Fibroblast of mammary gland (primary cell): ENCODE measurements at places on chromosomes 2 and 18.

- DNase-seq: peak; percentile 54
Measured at GRCh38 chr2:30708491-30709290, 98.6 kb downstream of the CAPN13 start.

GRCh38 chr2:172993931-172994717, 81.5 kb upstream of the MAP3K20 start:
- DNase-seq: no peak

DNA sequence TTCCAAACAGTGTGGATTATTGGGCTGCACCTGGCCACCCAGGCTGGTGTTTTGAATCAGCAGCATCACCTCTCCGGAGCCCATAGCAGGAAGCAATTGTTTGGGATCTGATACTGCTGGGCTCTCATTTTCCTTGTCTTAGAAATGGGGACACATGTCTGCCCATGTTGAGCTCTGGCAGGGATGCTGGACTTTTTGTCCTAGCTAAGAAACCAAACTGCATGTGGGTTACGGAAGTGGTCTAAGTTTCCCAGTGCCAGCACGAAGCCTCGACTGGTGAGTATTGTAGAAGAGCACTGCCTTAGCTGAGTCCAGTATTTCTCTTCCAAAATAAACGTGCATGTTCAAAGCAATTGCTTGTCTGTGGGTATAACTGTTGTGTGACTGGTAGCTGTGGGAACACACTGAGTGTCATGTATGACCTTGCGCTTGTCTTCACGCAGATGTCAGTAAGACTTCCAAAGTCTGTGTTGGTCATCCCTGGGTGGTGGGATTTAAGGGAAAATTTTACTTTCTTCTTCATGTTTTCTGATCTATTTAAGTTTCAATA, 43.6 kb downstream of the SH3RF3 start:
- no peak for DNase-seq

DNA sequence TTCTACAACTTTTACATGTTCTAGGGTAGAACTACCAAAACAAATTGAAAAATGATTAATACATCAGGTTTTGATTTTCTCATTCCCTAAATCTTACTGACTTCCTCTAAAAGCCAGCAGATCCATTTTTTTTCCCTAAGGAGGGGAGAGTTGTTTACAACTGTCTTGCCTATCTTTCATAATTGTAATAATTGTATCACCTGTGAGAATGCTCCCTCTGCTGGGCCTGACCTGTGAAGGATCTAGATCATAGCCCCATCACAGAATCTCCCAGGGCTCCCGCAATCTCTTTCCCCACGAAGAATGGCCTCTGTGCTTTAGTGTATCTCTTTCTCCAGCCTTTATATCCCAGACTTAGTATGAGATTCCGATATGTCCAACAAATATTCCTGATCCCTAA, 9.1 kb downstream of the LOXL3 start:
- DNase-seq: no peak

GRCh38 chr2:183284606-183285005, 160.4 kb downstream of the NUP35 start:
- peak; percentile 97 for DNase-seq

DNA sequence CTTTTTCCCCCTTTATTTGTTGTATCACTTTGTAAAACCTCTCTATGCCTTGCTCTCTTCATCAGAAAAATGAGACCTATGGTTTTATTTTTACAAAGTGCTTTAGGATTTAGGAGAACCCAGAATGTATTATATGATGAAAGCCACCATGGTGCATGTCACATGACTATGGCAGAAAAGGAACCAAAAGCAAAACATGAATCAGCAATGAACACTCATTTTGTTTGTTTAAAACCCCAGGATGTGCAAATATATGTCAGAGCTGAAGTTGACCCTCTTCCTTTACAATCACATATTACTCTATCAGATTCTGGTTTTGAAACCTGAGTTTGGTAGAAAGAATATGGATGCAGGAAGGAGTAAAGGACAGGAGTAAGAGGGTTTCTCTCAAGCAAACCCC, 70.0 kb downstream of the FIGN start:
- DNase-seq: peak; percentile 69

GRCh38 chr2:128687565-128687964, 368.9 kb upstream of the HS6ST1 start:
- DNase-seq: no peak

- no peak for DNase-seq
Measured at GRCh38 chr2:196174404-196174803, 3.0 kb upstream of the STK17B start.

- no peak for DNase-seq
Measured at GRCh38 chr2:128303095-128303791, 15.4 kb downstream of the HS6ST1 start.

DNA sequence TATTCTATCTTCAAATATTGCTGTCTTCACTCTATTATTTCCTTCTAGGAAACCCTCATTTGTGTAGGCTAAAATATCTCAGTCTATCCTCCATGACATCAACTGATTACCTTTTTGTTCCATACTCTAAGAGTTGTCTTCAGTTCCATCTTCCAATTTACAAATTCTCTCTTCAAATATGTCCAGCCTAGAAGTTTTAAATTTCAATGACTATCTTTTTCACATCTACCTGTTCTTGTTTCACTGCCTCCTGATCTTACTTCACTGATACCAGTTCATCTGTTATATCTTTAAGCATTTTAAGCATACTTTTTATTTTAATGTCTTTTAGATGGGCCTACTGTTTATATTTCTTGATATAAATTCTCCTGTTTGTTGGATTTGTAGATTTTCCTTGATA, 53.6 kb upstream of the COX7A2L start:
- DNase-seq: no peak

DNA sequence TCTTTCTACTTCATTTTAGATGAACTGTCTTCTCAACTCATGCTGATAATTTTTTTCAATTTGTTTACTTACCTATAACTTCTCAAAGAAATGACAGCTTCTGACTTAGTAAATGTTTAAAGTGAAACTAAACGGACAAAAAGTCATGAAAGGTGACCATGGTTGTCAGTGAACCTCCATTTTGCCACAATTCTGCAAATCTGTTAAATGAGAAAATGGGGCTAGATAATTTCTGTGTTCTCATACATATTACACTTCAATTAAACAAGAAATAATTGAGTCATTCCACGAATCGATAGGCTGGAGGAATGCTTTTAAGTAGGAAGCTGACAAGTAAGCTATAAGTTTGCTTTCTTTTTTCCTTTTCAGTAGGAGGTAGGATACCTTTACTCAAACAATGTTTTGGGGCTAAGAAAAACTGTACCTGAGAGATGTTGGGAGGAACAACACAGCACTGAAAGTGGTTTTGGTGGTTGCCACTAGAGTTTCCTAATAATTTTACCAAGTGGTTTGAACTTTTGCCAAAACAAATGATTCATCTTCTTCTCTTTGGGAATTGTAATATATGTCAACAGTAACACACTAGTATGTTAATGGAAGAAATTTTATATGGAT, 17.1 kb downstream of the DYNAP start:
- DNase-seq: peak; percentile 46

- peak; percentile 80 for DNase-seq
Measured at GRCh38 chr2:236749346-236749745, 179.7 kb downstream of the ACKR3 start.

DNA sequence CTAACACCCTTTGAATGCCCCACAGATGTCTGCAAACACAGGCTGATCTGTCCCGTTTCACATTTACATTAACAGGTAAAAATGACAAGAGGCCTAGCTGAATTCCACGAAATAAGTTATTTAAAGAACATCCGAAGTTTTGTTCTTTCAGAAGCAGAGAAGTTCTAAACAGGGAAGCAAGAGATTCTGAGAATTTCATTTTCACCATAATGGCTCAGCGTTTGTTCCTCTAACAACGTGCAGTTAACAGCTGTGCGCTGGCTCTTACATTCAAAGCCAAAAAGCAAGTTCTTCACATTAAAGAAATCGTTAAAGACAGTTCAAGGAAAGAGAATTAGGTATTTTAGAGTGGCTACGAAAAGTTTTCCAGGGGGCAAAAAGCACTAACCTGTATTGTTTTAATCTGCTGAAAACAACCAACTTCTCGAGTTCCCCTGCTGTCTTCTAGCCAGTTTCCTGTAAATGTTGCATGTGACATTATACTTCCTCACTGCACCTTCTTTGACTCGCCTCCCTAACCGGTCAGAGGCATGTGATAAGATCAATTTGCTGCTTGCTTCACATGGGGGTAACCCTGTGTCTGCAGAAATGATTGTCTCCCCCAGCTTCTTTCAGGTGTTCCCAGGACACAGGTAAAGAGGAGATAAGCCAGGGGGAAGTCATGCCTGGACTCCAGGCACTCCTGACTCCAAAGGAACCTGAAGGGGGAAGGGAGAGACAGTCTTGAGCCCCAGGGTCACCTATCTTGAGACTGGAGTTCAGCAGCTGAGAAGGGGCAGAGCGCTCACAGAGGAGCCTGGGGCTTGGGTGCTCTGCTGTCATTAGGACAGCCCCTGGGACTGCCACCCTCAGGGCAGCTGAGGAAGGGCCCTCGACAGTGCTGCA, 36.8 kb upstream of the WIPF1 start:
- peak; percentile 47 for DNase-seq

GRCh38 chr2:218221000-218221399, 4.0 kb downstream of the ARPC2 start:
- DNase-seq: no peak

GRCh38 chr2:134426721-134427120, 172.8 kb downstream of the MGAT5 start:
- DNase-seq: no peak

GRCh38 chr2:200264631-200265030, 41.9 kb upstream of the SPATS2L start:
- no peak for DNase-seq

DNA sequence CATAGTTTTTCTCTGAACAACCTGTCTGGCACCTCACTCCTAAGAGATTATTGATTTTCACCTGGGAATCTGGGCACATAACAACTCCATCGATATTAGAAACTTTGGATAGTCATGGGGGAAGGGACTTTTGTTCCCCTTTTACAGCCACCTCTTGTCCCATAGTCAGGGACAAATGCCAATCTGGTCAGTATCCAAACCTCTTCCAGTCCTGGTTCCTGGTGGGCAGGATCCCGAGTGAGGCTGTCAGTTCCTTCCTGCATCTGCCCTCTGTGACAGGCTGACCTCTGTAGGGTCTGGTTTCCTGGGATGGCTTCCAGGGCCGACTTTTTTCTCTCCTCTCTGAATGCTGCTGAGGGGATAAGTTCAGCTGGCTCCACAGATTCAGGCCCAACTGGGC, 11.0 kb downstream of the KIF5C start:
- no peak for DNase-seq

DNA sequence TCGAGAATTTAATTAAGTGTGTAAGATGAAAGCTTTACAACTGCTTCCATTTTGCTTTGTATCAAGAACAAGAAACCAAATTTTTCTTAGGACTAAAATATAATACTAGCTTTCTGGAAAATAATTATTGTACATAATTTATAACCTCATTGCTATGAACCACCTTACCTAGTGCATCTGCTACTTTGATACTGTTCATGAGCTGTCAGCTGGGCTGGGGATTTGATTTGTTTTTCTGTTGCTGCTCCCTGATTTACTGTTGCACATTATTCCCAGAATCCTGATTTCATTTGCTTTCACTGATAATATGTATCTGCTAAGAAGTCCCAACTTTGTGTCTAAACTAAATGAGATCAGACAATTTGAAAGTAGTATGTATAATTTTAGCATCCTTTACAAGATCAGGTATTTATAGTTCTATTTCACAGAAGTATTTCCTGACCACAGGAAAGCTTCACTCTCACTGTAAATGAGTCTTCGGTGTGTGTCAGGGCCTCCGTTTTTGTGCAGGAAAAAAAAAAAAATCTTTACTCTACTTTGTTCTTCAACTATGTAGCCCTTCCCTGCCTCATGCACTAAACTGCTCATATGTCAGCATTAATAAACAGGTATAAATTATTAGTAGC, 105.6 kb upstream of the CCDC150 start:
- DNase-seq: no peak

GRCh38 chr2:25497918-25498407, 156.2 kb upstream of the DNMT3A start:
- DNase-seq: no peak

DNA sequence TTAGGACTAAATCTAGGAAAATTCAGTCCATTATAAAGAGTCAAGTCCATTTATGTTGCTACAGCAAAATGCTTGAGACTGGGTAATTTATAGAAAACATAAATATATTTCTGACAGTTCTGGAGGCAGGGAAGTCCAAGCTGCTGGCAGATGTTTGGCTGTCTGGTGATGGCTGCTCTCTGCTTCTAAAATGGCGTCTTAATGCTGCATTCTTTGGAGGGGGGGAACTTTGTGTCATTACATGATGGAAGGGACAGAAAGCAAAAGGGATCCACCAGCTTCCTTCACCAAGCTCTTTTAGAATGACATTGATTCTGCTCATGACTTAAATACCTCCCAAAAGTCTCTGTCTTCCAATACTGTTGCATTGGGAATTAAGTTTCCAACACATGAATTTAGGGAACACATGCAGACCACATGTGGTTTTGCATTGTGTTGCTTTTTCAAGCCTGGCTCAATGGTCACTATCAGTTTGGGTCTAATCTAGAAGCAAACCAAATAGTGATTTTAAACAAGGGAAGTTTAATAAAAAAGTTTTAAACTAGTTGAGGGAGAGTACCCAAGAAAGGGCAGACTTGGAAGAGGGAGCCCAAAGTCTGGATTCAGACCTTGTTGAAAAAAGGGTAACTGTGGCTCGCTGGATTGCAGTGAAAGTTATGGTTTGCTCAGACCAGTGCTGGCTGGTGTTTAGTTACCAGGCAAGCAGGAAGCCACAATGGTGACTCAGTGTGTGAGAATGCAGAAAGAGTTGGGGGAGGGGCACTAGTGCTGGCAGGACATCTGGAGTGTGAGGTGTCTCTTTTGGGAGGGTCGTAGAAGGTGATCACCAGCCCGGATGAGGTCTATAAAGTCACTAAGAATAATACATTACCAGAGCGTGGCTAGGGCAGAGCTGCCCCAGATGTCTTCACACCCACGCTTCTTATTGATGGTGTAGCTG, 30.8 kb downstream of the C18orf54 start:
- peak; percentile 86 for DNase-seq

- DNase-seq: no peak
Measured at GRCh38 chr2:187093771-187094412, 244.9 kb upstream of the ZSWIM2 start.

DNA sequence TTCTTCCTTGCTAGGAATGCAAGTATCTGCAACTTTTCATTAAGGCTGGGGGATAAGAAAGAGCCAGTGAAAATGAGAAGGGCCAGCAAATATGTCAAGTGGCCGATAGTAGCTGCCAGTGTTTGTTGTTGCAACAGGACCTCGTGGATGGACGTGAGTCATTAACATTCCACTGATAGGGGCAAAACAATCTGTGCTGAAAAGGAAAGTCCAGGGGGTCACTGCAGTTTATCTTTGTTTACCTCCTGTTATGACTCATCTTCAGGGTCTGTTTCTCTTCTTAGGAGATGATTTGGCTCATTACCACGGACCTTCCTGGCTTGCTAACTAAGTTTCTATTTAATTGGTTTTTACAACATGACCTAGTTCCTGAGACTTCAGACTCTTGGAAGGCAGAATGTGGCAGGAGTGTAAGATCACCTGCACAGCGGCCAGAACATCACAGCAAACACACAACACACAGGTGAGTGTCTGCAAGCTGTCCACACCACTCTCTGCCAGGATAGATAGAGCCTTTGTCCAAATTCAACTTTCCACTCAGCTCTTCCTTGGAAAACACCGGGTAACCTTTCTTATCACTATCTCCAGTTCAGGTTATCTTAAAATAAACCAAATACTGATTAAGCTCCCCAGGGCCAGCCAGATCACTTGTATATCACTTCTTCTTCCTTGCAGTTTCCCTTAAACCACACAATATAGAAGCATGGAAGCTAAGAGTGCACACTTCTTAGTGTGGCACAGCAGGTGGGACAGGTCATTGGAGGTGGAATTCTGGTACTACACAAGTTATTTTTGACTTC, 157.5 kb upstream of the LMAN1 start:
- peak; percentile 80 for DNase-seq
